Renal cortical epithelial cell (primary cell): ENCODE measurements at places on chromosomes 3 and 15.

DNA sequence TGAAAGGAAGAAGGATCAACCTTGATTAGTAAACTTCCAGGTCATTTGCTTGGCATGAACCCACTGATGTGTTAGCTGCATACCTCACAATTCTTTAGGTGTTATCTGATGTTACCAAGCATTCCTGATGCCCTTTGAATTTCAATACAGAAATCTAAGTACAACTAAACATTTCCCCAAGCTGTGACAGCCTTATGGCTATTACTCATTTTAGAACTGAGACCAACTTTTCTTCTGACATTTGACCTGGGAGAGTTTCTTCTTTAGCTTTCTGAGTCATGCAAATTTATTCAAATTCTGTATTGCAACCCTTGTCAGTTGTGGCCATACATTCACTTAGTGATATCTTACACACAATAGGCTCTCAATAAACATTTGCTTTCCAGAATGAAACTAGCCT is 124.3 kb downstream of the TIGIT start:
- no peak for DNase-seq

- DNase-seq, result no peak
Observed at GRCh38 chr15:81284256-81285031, 39.5 kb downstream of the STARD5 start.

DNA sequence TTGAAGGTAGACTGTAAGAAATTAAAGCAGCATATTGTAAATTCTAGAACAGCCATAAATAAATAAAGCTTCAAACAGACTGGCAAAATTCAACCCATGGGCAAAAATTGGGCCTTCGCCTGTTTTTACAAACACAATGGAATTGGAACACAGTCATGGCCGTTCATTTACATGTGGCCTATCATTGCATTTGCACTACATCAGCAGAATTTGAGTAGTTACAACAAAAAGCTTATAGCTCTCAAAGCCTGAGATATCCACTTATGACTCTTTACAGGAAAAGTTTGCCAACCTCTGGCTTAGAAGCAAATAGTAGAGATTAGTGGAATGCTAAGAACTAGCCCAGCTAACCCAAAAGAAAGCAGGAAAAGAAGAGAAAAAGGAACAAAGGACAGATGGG is 139.6 kb upstream of the SKOR1 start:
- no peak for DNase-seq

DNA sequence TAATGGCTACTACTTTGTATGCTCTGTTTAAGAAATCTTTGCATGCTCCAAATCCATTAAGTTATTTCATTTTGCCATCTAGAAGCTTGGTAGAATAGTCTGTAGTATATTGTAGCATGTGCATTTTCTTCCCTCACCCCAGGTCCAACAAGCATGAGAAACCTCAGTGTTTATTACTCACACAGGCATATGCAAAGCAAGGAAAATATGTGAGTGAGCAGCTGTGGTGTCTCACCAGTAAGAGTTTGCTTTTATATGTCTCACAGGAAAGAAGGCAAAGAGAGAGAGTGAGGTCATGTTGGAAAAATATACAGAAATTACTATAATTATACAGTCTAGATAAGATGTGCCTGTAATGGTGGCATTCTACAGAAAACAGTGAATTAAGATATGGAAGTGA is 312.5 kb downstream of the C3orf38 start:
- no peak for DNase-seq

- peak; percentile 93 for DNase-seq
Observed at GRCh38 chr3:155664925-155665695, 79.8 kb downstream of the PLCH1 start.

GRCh38 chr3:50212971-50213370 is 7.9 kb downstream of the SLC38A3 start:
- no peak for DNase-seq

DNA sequence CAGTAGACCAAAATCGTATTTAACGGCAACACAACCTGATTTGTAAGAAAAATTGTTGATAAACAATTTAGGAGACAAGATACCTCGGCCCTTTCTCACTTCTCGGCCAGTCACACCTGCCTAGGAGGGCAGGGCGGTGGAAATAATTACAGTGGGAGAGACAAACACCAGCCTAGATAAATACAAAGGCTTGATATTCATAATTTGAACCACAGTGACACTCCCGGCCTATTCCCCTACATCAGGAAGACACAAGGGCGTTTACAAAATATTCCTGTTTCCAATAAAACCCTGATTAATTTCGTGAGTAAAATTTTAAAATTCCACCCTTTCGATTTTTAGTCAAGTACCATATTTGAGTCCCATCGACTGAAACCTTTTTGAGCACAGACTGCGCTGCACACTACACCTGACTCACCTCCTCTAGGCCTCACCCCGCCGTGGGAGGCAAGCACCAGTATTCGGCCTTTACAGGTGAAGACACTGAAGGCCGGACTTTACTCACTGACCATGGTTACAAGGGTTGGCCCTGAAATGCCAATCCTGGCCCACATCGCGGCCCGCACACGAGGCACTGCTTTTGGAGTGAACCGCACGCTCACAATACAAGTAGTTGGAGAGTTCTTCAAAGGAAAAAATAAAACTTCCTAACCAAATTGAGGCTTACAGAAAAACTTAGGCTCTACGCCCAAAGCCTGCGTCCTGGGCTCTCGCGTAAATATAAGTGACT is 794 bp downstream of the ARPP19 start:
- DNase-seq, result peak; percentile 40

- no peak for DNase-seq
Observed at GRCh38 chr3:118963711-118964110, 70.9 kb downstream of the IGSF11 start.

- DNase-seq, result peak; percentile 86
Observed at GRCh38 chr15:31214864-31215489, 111.7 kb upstream of the KLF13 start.
